ENCODE measurements at places on chromosomes 1 and 21. TPM values are rescaled to one million over a fixed set of nuclear protein-coding genes. Genes with fewer than 3 reads are reported as not detected.

Gene C1orf94
- total RNA-seq = not detected

Gene NHLH1
- total RNA-seq = 0.18 TPM

Gene CNIH3
- total RNA-seq = 1.5 TPM

Gene SLC22A15
- 8.3 TPM for total RNA-seq

Gene TSPAN1
- total RNA-seq = 1.6 TPM

Gene TEDDM1
- total RNA-seq = not detected

Gene GJA8
- not detected for total RNA-seq

Gene SPRR2A
- not detected for total RNA-seq

Gene METTL18
- total RNA-seq = 3.7 TPM

Gene CCDC27
- total RNA-seq = not detected

Gene FUBP1
- total RNA-seq = 92.0 TPM

Gene CFHR3
- not detected for total RNA-seq
